Activated naive CD4-positive, alpha-beta T cell treated with Interleukin-2 at 50 U/mL for 16 hours (primary cell): ENCODE measurements at places on chromosomes 7 and 10.

DNA sequence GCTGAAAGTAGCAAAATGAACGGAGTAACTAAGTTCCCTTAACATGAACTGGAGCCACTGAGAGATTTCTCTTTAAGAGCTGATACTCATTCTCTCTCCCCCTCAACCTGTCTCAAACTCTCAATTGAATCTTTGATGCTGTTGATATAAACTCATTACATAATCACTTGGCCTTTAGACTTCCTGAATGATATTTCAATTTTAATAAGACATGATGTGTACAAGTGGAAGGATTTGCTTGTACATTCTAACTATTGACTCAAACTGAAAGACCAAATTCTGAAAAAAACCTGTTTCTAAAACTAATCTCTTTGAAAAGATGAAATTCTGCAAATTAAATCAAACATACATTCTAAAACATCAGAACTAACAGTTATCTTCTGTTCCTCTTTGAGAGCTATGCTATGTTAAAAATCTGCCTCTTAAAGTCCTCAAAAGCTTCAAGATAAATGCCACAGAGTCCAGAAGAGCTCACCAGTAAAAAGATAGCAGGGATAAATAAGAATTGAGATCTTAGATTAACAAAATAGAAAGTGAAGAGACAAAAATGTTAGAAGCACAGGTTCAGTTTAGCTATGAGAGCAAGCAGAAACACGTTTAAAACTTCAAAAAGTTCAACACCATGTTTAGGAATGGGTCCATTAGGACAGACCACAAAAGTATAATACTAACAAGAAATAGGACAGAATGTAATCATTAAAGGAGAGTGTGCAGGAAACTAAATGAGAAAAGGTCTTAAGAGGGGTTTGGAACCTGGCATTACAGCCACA is 46.1 kb downstream of the TNPO3 start:
- no peak for DNase-seq

GRCh38 chr7:155097338-155097737 is 27.2 kb downstream of the HTR5A start:
- DNase-seq = no peak

GRCh38 chr7:78379148-78379547 is 580.6 kb downstream of the PHTF2 start:
- no peak for DNase-seq

DNA sequence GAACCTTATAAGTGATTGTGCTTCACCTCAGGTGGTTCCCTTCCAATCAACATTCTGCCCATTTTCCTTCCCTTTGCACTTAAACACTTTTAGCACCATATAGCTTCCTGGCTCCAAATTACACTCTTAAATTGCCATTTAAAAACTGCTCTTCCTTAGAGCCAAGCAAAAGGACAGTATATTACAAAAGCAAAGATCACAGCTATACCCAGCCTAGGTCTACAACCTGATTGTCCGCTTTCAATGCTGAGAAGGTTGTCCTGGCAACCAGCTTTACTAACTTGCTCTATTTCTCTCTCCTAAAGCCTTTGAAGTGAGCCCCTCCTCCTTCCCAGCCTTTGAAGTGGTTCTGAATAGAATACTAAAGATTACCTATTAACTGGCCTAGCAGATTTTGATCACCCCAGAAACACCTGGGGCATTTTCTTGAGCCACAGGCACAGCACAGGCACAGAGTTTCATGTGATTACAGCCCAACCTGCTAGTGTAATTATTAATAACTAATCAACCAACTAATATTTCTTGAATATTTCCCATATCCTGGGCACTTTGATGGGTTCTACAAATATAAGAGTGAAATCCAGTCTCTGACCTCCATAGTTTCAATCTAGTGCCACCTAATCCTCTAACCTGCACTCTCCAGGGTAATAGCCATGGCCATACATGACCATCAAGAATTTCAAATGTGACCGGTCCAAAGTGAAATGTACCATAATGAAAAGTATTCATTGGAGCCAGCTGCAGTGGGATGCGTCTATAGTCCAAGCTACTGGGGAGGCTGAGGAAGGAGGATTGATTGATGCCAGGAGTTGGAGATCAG is 63.6 kb upstream of the TRIM24 start:
- no peak for DNase-seq

DNA sequence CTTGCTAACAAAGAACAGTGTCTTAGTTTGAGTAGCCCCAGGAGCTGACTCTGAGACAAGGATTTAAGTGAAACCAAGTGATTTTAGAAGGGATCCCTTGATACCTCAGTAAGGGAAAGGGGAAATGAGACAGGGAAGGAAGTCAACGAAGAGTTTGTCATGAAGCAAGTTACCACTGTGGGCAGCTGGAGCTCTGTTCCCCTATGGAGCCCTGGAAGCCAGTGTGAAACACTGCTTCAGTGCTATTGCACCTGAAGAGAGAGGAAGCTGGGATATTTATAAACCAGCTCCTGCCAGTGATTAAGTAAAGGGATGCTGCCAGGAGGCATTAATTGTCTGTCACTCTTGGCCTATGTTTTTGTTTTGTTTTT is 58.9 kb upstream of the WAPL start:
- no peak for DNase-seq

DNA sequence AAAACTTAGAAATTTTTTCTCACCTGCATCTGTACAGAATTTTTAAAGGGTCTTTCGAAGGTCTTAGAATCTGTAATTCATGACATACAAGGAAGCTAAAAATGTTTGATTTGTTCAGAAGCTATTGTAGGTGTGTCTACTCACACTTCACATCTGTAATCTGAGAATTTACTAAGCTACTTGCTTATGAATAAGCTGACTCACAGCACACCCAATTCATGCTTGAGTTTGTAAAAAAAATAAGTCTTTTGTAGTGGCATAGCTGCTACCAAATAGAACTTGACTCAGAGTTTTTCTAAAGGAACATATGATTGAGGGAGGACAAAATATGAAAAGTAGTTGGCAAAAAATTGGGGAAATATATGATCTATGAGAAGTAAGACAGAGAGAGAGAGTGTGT is 12.7 kb upstream of the AGR2 start:
- no peak for DNase-seq

DNA sequence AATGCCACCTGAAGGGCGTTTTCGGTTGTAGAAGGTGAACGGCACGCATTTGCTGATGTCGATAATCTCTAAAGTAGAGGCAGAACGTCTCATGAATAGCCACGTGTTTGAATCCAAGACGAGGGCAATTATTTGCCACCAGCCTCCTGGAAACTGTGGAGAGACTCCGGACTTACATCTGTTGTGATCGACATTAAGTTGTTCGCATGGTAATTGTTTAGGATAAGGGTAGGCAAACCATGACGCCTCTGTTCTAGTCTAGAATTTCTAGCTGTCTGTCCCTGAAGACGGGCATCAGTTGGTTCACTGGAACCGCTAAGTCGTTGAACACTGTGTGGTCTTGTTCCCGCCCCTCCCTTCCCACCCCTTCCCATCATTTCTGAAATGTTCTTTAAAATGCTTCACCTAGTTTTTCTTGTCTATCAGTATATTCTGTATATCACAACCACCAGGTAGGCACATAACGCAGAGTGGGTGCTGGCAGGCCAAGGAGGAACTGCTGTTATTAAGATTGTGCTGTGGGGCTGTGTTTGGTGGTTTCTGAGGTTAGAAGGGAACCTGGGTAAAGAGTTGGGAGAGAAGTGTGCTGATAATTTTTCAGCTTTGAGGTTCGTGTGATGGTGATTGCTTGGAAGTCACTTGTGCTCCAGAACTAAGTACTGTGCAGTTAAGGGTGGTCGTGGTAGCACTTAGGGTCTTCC is 1.2 kb downstream of the UBE3C start:
- DNase-seq = peak; percentile 17

DNA sequence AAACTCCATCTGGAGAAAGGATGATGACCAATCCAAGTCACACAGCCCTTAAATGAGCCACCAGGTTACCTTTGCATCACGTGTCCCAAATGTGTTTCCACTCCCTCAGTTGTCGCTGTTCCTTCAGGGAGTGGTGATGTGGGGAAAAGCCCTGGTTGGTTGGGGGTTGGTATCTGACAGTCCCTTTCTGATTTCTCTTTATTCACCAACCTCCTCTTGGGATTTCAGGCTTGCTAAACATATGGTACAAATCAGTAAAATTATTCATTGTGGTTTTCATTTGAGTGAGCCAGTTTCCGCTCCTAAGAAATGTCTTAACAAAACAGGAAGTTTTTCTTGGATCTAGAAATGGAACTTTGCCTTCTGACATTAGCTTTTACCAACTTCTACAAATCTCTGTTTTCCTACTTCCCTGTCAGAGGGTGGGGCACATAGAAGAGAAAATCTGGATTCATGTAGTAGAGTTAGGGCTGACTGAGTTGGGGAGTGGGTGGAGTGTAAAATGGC is 40.0 kb upstream of the KMT2E start:
- no peak for DNase-seq

DNA sequence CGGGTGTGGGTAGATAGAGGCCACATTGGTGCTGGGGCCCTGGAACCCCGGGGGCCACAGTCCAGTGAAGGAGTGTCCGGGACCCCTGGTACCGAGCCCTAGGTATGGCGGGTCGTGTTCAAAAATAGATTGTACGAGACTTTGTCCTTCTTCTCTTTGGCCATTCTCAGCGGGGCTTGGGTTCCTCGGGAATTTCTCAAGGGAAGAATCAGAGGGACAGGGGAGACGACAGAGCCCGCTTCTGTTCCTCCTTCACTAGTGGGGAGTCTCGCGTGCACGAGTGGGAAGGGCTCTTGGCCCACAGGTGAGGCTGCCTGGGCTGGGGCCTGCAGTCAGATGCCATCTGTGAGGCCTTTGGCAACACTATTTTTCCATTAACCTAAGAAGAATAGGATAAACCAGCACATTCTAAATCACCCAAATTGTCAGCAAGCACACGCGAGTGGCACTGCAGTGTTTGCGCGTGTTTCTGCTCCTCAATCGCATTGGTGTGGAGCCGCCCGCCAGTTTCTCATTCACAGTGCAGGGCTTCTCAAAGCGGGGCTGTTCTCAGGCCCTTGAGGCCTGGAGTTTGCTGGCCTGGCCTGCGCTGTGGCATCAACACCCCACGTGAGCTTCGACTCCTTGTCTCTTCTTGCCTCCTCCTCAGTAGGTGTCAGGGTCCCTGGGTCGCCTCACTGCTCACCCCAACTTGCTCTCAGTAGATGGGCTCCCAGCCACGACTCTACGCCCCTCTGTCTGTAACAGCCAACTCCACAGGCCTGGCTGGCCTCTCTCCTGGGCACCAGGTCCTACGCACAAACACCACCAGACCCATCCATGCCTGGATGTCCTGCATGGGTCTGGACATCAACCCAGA is 187.6 kb upstream of the SHH start:
- DNase-seq = no peak

- no peak for DNase-seq
Observed at GRCh38 chr10:14438057-14438456, 107.3 kb upstream of the FRMD4A start.

GRCh38 chr7:112790586-112791003 is 402 bp upstream of the TMEM168 start:
- DNase-seq = no peak

DNA sequence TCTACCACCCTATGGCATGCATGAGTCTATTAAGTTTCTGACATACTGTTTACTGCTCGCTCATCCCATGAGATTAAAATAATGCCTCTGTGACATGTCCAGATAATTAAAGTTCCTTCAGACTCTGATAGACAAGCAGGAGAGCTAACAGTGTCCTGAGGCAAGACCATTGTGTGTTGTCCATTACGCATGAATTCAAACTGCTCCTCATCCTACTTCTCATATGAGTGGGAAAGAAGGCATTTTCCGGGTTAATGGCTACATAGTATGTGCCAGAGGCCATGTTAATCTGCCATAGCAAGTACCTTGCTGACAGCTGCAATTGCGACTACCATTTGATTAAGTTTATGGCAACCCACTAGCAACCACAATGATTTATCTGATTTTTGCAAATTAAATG is 113.3 kb downstream of the GNAI1 start:
- no peak for DNase-seq

DNA sequence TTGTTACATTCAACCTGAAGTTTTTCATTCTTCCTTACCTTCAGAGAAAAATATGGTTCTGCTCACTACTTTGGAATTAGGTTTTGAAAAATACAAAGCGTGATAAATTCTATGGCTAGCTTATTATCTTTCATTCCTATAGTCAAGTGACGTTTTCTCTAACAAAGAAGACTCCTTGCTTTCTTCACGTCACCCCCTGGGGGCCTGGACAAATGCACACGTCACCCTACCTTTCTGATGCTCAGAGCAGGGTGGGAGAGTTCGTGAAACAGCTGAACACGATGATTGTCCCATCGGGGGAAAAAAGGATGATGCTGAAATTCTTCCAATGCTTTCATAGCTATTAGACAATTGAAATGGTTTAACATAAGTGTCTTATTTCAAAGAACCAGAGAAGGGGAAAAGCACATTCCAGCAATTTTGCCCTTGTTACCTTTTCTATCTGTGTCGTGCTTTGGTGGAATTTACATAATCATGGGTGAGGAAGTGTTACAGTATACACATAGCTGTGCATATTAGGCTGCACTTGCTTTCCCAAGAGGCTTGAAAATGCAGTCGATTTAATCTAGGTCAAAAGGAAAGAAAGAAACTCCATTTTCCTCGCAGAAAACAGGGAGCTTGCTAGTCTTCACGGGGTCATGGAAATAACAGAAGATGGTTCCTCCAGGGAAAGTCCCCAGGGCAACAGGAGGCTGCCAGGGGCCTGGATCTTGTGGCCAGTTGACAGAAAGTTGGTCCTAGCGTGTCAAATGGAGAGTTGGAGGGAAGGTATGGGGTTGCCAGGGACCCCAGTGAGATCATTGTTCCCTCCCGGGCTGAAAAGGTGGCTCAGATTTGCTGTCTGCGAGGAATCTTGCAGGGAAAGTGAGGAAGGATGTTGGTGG is 189.2 kb downstream of the CELF2 start:
- DNase-seq = no peak

DNA sequence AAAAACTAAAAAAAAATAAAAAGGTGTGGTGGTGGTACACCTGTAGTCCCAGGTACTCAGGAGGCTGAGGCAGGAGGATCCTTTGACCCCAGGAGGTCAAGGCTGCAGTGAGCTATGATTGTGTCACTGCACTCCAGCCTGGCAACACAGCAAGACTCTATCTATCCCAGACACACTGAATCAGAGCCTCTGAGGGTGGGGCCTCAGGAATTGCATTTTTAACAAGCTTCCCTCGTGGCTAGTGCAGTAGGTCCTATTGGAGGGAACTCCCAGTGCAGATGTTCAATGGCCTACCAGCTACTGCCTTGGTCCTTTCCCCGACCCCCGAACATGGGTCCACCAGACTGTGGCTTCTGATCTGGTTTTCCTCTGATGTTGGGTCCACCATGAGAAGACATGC is 14.9 kb downstream of the STRA8 start:
- DNase-seq = no peak

DNA sequence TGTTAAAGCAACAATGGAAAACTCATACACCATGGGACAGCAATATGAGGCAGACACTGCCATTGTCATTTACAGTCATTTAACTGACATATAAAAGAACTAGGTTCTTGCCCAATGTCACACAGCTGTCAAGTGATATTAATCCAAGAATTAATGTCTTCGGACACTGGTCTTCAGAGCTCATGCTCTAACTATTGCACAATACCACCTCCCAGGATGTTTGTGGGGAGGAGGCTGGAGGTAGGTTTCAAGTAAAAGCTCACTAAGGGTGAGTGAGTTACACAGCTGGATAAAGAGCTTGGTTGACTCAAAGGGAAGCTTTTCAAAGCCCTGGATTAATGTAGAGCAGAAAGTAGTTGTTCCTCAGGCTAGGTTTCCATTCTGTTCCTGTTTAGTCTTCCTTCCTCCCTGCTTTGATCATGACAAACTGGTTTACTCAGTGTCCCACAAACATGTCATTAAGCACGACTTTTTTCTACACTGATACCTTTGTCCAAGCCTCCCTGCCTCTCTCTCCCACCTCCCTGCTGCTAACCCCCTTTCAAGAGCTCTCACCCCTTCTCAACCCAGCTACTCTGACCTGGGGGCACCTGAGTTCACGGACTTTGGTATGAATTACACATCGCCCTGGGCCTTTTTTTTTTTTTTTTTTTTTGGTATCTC is 987 bp upstream of the EXOC6 start:
- no peak for DNase-seq
